ENCODE measurements at places on chromosomes 11 and 22.

- DNase-seq = peak; percentile 10
These were observed 879.7 kb downstream of the JRKL start for GRCh38 chr11:97269527-97269926.

DNA sequence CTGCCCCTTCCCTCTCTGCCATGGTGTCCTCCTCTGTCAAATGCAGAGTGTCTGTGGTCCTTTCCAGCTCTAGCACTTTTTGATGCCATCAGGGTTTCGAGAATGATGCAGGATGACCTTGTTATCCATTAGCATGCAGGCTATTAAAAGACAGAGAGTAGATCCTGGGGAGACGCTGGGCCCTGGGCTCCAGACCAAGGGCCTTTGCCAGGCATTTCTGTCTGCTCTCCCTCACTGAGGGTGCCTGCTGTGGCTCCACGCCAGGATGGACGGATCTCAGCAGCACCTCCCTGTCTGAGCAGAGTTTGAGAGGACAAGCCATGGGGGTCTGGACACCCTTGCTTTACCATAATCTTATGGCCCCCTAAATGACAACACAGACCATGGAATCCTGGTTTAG lies 110.8 kb upstream of the CD82 start:
- DNase-seq = no peak

GRCh38 chr11:1224491-1225385 lies 1.9 kb downstream of the MUC5B start:
- DNase-seq = no peak

- no peak for DNase-seq
These were observed 48.7 kb downstream of the TSPAN18 start for GRCh38 chr11:44775366-44775984.

GRCh38 chr22:28346308-28346707 lies 333.3 kb downstream of the TTC28 start:
- no peak for DNase-seq

DNA sequence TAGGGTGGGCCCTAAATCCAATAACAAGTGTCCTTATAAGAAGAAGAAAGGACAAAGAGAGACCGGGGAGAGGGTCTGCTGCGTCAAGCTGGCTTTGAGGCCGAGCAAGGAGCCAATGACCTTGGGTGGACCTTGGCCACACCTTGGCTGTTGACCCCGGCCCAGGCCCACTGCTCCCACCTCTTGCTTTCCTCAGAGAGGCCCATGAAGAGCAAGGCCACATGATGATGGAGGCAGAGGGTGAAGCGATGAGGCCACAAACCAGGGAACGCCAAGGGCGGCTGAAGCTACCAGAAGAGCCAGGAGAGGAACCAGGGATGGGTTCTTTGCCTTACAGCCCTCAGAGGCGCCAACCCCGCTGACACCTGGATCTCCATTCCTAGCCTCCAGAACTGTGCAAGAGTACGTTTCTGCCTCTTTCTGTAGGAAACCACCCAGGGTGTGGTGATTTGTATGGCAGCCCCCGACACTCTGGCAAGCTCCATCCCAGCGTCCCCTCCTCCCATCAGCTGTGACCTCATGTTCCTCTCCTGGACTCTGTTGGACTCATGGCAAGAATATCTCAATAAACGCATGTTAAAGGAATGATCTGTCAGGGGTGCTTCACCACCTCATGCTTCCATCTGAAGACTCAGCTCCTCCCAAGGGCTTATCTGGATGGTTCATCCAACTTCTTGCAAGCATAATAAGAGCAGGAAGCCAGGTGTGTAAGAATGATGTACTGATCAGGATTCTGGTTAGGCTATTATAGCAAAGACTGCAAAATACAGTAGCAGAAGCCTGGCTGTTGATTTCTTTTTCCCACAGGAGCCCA lies 41.6 kb upstream of the LINC01488 start:
- DNase-seq = no peak

Data from NCI-H524 (cell line).